ENCODE measurements at places on chromosomes 1 and 21.

- no peak for DNase-seq
These were observed 7.6 kb downstream of the EDN2 start for GRCh38 chr1:41476807-41477361.

- no peak for DNase-seq
These were observed 69.0 kb upstream of the DIRAS3 start for GRCh38 chr1:68119445-68119844.

GRCh38 chr1:89259283-89259971 lies 13.2 kb downstream of the GBP5 start:
- no peak for DNase-seq

DNA sequence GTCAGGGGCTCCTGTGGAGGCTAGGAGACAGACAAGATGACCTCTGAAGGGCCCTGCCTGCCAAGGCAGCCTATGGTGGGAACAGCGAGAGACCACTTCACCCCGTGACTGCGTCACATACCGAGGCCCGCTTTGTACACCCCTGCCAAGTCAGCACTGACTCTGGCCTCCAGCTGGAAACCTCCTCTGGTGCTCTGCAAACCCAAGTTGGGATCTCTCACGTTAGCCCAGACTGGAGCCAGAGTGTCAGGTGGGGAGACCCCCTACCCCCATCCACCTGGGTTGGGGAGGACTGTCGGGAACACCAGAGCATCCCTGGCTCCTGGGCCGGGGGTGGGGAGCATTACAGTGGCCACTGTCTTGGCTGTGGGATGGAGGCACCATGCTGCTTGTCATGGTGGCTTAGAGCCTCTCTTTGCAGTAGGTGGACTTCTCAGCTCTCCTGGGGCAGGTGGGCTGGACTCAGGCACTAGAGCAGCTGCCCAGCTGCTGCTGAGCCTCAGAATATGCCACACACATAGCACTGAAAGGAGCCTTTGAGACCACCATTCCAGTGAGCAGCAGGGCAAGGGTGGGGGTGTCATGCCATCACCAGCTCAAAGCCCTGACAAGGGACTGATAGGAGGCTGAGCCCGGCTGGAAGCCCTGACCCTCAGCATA lies 50.4 kb downstream of the ELK4 start:
- no peak for DNase-seq

DNA sequence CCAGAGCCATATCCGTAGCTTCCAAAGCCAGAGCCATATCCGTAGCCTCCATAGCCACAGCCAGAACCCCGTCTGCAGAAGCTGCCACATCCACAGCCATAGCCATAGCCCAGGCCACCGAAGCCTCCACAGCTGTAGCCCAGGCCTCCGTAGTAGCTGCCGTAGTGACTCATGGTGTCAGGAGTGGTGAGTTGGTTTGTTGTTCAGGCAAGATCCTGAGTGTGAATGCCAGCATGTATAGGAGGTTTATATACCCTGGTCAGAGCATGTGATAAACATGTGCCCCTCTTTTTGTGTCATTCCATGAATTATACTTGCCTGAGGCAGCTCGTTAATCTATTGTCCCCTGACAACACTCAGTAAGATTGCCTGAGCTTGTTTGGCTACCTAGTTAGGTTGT lies at the start of gene KRTAP19-1:
TSS of gene KRTAP19-1 (minus strand) at position 223 of the 400 bp plus-strand sequence. CDS start at position 173, 50 bp downstream.
- DNase-seq = no peak

DNA sequence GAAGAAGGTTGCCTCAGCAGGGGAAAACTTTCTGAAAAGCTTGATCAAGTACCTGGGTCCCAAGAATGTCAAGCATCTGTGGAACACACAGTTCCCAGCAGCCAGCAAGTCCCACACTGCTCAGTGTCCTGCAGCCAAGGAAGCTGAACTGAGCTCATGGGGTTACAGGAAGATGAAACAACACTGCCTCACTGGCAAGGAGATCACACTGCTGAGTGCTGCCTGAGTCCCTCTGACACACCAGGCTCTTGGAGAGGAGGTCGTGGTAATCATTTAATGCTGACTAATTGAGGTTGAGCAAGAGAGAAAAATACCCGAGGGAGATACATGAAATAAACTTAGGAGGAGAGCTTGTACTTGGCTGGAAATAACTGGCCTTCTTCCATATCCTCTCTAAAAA lies 75.2 kb downstream of the MPZL1 start:
- DNase-seq = peak; percentile 90

- DNase-seq = no peak
These were observed 118.6 kb downstream of the NR5A2 start for GRCh38 chr1:200146100-200146499.

GRCh38 chr1:38133304-38133703 lies 86.7 kb upstream of the POU3F1 start:
- no peak for DNase-seq

DNA sequence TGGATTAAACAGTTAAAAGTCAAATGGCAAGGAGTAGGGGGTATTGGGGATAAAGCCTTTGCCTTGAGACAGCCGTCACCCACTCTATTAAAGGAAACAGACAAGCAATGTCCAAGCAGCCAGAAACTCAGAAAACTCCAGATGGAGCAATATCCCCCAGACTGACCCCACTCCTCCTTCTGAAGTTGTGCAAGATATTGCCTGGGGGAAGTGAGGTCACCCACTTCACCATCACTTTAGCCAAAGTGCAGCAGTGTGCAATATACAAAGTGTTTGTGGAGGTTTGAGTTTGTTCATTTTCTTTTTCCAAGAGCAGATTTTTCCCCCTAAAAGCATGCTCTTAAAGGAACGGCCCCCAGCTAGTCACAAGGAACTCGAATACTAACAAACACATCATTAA lies 125.1 kb downstream of the ETS2 start:
- no peak for DNase-seq

GRCh38 chr21:33949516-33950430 lies 34.2 kb upstream of the ATP5PO start:
- no peak for DNase-seq

DNA sequence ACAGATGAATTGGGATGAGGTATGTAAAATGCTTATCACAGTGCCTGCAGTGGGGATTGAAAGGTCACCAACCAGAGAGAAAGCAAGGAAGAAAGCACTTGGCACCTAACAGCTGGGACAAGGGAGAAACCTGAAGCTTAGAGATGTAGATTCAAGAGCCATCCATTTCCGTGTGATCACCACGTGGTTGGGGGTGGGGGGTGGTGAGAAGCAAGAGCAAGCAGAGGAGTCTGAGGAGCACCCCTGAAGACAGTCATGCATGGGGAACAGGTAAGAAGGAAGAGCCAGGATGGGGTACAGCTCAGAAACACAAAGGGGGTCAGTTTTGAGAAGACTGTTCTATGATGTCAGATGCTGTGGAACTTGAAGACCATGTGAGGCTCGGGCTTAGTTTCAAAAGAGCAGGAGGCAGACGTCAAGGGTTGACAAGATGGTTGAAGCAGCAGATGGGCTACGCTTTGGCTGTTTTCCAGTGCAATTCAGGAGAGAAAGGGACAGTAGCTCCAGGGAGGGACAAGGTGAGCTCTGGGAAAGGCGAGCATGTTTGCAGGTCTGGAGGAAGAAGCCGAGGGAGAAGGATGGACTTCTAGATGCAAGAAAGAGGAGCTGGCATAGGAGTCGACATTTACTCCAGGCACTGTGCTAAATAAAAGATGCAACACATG lies 17.4 kb downstream of the KANK4 start:
- DNase-seq = no peak

- no peak for DNase-seq
These were observed 311.6 kb upstream of the USP24 start for GRCh38 chr1:55526716-55527115.

DNA sequence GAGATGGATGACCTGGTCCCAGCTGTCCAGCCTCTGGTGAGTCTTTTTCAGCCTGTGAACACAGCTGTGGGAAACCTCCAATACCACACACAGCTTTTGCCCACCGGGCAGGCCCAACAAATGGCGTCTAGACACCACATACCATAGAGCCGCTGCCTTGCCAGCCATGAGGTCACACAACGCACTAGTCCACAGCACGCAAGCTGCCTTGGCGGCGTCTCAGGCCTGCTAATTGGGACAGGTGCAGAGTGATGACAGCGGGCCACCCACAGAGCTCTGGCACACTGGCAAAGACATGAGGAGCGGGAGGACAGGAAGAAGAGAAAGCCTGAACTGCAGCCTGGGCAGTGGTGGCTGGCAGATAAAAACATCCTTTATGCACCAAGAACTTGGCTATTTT lies 125.5 kb downstream of the ADAMTS1 start:
- no peak for DNase-seq

DNA sequence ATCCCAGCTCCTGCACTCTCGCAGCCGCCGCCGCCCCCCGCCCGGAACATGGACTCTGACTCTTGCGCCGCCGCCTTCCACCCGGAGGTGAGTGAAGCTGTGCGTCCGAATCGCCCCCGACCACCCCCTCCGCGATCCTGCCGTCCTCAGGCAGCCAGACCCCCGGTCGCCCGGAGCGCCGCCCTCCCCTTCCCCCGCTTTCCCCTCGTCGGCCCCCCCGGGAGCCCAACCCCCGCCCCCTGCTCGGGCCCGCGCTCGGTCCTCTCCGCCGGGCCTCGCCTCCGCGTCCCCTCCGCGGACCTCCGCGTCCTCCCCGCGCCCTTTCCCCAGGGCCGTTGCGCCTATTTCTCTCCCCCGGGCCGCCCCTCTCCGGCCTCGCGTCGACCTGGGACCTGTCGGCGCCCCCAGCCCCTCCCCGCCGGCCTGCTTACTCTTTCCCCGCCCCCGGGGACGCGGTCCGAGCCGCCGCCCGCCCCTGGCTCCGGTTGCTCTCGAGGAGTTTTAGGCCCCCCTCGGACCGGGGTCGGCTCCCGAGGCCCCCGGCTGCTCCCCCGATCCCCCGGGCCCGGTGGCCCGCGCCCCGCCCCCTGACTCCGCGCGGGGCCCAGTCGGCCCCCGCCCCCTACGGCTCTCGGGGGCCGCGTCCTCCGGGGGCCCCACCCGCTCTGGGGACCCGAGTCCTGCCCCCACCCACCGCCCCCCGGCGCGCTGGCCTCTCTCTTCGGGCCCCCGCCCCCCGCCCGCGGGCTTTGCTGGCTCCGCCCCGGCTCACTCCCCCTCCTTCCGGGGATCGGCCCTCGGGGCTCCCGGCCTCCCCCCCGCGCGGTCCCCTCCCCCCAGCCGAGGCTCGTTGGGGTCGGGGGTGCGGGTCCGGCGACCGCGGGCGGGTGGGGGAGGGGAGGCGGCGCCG lies 743 bp downstream of the PHF13 start:
- no peak for DNase-seq

- no peak for DNase-seq
These were observed 40.6 kb downstream of the GJA5 start for GRCh38 chr1:147719711-147720225.

DNA sequence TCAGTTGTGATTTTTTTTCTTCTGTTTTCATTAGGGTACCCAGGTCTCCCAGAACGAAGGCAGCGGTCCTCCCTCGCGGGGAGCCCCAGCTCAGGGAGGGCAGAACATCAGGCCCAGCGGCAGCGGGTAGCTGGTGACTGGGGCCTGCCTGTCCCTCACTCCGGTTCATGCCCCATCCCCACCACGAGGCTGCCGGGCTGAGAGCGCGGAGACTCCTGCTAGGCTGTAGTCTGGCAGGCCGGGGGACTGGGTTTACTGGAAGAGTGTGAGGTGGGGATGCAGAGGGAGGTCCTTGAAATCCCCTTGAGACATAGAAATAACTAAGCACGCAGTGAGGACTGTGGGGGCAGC lies 10.5 kb downstream of the BRINP2 start:
- DNase-seq = no peak

DNA sequence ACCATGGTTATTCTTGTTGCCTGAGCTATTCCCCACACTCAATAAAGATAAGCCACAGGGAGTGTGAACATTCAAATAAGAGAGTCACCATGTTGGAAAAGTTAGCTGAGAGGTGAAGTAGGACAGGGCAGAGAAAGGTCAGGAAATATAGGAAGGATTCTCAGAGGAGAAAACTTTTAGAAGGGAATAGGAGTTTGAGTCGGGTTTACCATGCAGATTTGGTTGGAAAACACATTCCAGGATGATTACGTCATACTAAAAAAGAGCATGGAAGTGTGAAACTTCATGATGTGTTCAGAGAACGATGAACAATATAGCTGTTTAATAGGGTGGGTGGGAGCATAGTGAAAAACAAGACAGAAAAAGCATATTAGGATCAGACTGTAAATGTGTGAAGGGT lies 1125.3 kb upstream of the ADGRL2 start:
- DNase-seq = no peak

GRCh38 chr1:167522246-167522645 lies 3.9 kb upstream of the CD247 start:
- DNase-seq = no peak

GRCh38 chr1:241532864-241533263 lies 686 bp downstream of the KMO start:
- no peak for DNase-seq

- peak; percentile 38 for DNase-seq
These were observed 602 bp downstream of the SH3BGRL3 start for GRCh38 chr1:26280333-26281042.

- no peak for DNase-seq
These were observed 36.4 kb upstream of the HHAT start for GRCh38 chr1:210292231-210292871.

GRCh38 chr1:225980005-225980836 lies 18.9 kb downstream of the SDE2 start:
- DNase-seq = no peak

GRCh38 chr1:22805672-22806038 lies 95.0 kb downstream of the EPHB2 start:
- no peak for DNase-seq

DNA sequence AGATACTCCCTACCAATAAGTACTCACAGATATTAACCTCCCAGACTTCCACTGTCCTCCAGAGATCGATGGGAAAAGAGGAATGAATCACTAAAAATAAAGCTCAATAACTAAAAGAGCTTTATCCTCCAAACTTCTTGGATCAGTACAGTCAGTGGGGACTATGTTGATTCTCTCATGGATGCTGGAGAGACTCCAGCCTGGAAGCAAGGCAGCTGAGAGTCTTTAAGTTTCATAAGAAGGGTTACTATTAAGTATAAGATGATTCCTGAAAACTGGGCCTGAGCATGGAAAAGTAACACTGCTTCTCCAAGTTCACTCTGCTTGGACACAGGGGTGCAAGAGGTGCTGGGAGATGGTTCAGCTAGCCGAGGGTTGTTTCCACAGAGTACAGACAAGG lies 6.2 kb upstream of the DDR2 start:
- DNase-seq = no peak

DNA sequence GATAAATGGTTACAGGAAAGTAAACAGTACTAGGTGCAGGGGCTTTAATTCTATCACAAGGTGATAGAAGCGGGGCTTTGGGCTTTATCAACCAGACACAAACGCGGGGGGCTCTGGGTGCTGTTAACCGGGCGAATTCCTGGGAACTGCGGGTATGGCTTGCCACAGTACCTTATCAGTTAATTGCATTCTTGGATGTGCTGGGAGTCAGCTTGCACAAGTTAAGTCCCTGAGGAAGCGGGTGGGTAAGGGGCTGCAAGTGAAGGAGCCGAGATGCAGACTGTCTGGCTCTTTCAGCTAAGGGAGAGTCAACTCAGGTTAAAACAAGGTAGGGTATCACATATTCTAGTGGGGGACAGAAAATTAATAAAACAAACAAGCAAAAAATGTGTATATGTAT lies 661 bp downstream of the GBP4 start:
- no peak for DNase-seq

- DNase-seq = no peak
These were observed 49.7 kb downstream of the NKAIN1 start for GRCh38 chr1:31189696-31190674.

- no peak for DNase-seq
These were observed 155.6 kb downstream of the NUF2 start for GRCh38 chr1:163477276-163477830.

- DNase-seq = no peak
These were observed 396.3 kb downstream of the SETD4 start for GRCh38 chr21:35663856-35664606.

Data from kidney capillary endothelial cell (primary cell).